ENCODE measurements at places on chromosomes 2 and 18.
A peak's percentile ranks its signal among the peaks of the same experiment; 100 is the strongest.

- DNase-seq: no peak
Observed at GRCh38 chr2:173684896-173685459, 280.2 kb downstream of the SP3 start.

- no peak for DNase-seq
Observed at GRCh38 chr18:6204476-6204875, 210.2 kb downstream of the L3MBTL4 start.

- peak; percentile 10 for DNase-seq
Observed at GRCh38 chr2:230347659-230348305, 20.8 kb downstream of the SP140L start.

DNA sequence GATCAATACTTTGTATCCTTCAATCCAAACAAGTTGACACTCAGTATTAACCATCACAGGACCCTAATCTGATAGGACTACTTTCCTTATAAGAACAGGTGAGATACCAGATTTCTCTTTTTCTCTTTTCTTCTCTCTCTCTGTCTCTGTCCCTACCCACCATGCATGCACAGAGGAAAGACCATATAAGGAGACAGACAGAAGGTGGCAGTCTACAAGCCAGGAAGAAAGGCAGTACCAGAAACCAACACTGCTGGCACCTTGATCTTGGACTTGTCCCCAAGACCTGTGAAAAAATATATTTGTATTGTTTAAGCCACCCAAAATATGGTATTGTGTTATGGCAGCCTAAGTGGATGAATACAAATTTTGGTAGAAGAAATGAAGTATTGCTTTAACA lies 156.2 kb upstream of the KCNH7 start:
- DNase-seq: no peak

DNA sequence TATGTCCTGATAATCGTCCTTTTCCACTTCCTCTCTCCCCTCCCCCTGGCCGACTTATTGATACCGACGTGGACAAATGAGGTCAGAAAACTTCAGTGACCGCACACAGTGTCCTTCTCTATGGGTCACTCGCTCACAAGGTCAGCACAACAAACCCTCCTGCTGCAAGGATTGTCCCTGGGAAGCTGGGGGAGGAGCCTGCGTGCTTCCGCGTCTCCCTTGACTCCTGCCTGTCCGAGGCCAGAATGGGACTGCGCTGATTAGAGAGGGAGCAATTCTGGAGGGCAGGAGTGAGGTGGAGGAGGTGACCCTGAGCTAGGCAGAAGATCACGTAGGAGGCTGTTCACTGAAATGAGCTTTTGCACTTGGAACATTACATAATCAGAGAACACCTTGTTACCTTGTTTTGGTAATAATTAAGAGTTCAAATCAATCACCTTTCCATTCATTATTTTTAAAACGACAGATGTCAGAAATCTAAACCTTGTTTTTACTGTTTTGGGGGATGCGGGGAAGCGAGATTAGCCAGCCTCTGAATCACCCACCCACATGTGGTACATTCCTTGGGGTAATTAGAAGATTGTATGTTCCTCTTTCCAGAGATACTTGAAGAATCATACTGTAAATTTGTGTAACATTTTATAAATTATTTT lies 70.6 kb downstream of the CTAGE1 start:
- peak; percentile 43 for DNase-seq

- DNase-seq: peak; percentile 14
Observed at GRCh38 chr2:58893656-58894351, 652.7 kb upstream of the FANCL start.
